DMS153 (cell line): ENCODE measurements at places on chromosomes 4 and X.

DNA sequence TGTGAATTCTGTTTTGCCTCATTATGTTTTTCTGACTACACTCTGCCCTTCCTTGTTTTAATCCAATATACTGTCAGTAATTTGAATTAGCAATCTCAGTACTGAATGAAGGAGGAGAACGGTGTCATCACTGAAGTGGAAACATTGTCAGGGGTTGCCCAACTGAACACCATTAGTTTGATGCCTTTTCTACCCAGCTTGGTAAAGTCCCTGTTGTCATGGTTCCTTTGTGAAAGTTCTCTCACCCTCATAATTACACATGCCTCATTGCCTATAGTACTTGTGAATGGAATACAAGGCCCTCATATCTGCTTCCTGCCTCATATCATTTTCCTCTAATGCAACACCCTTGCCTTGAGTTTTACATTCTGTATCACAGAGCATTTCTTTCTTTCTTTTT lies 76.9 kb downstream of the RRAGB start:
- no peak for DNase-seq

GRCh38 chr4:139333046-139333445 lies 30.8 kb upstream of the NDUFC1 start:
- no peak for DNase-seq

DNA sequence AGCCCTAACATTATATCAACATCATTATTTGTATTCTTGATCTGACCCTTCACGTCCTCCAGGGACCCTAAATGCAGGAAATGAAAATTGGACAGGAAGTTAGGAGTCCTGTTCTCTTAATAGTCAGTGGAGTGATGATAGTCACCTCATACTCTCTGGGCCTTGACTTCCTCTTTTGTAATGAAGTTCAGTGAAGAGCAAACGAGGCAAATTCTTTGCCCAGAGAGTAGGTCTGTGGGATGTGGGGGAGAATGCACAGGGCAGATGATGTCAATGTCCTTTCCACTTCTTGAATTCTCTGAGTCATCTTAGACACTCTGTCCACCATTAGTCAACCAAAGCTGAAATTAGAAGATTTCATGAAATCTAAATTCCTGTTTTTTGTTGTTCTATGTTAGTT lies 17.1 kb upstream of the GPRIN3 start:
- DNase-seq = no peak

DNA sequence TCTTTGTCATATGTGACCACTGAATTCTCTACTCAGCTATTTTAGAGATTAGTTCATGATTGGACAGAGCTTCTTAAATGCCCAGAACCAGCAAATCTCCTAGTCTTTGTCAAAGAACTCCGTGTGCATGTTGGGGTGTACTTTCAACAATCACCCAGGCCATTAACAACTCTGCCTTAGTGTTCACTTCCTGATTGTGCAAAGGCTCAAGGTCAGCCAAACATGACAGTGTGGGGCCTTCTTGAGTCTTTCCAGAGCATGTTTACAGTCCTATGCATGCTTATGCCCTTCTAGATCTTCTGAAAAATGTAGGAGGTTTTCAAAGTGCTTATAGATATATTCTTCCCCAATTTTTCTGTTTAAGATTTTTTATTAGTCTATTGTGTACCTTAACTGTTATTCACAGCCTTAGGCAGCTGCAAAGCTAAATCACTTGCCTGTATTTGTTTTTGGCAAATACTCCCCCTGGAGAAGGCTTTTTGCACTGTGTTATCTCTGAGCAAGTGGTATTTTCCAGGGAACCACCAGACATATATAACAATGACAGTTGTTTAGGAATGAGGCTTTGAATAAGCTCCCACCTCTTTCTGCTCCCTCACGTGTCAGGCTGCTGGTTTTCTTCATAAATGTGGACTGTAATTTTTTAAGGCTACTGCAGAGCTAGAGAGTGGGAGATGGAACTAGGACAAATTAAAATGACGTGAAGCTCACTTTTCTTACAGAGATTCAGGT lies 24.0 kb upstream of the DRP2 start:
- DNase-seq = no peak

DNA sequence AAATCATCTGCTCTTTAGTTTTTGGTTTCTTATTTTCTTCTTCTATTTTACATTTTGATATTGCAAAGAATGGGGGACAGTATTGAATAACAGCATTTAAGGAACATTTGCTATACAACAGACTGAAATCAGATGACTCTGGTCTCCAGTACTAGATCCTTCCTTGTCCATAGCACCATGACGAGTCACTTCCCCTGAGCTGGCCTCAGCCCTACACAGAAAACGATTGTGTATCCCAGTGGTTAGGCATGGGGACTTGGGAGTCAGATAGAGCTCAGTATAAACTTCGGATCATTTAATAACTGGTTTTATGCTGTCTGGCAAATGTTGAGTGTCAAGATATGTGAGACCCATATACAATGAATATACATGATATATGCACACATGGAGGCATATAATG lies 44.7 kb upstream of the BEX4 start:
- DNase-seq = no peak

GRCh38 chrX:57266871-57267270 lies 19.6 kb upstream of the FAAH2 start:
- DNase-seq = no peak

GRCh38 chr4:77443941-77444340 lies 161.7 kb upstream of the CXCL13 start:
- no peak for DNase-seq

- no peak for DNase-seq
Measured at GRCh38 chr4:148634476-148634875, 192.3 kb upstream of the NR3C2 start.

DNA sequence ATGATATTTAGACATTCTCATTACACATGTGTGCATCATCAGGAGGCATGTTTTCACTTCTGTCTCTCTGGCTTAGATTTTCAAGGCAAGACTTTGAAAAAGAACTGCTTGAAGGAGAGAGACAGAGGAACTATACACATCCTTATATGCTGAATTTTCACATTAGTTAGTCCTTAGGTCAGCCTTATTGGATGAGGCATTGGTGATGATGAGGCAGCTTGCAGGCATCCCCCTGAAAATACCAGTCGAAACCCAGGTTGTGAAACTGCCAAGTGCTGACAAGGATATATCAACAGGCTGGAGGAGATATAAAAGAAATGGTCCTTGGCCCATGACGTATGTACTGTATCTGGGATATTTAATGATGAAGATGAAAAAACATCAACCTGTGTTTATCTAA lies 297.2 kb upstream of the AADAT start:
- no peak for DNase-seq

DNA sequence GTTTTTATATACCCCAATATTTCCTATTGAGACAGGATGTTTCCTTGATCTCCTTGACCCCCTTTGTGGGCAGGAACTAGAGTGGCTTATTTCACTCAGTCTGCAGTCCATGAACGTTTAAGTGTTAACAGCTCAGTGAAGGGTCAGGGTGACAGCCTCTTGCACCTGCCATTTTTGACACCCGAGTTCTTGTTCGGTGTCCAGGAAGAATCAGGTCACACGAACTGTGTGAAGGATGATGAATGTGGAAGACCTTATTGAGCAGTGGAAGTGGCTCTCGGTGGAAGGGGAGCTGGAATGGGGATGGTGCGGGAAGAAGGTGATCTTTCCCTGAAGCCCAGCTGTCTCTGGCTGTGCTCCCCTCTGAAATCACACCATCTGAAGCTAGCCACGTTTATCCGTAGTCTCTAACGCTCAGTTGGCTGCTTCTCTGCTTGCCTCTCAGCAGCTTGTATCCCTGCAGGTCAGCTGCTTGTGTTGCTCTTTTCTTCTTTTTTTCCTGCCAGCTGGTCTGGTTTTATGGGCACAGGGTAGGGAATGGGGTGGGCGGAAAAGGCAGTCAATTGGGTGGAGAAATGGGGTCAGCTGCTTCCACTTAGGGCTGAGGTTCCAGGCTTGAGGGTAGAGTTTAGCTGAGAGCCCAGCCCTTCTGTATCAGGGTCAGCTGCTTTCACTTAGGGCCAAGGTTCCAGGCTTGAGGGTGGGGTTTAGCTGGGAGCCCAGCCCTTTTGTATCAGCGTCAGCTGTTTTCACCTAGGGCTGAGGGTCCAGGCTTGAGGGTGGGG lies 29.0 kb upstream of the CCNG2 start:
- no peak for DNase-seq

- DNase-seq = no peak
Measured at GRCh38 chr4:140790765-140791164, 34.6 kb upstream of the TBC1D9 start.

DNA sequence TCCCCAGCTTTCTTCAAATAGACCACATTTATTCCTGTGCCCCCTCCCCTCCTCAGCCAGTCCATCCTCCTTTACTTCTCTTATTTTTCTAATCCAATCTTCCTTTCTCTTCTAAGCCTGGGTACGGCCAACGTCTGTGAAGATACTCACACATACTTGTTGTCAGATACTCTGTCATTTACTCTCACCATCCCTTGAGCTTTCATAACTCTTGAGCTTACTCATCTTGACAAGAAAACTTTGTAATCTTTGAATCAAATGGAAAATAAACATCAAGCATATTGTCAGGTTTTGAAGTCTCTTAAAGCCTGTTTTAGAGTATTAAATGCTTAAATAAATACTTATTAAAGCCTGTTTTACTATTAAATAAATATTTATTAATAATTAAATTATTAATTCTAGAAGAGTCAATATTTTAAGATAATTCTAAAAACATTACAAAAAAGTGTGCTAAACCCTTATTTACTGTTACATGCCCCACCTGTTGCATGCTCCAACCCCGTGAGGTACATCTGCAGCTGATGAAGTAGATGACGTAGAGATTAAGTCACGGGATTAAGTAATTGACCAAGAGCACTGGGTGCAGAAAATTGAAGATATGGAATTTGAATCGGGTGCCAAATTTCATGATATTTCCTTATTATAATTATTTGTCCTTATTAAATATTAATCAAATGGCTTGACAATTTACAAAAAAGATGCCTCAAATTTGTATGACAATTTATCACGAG lies 1.5 kb upstream of the TRIML2 start:
- DNase-seq = no peak

DNA sequence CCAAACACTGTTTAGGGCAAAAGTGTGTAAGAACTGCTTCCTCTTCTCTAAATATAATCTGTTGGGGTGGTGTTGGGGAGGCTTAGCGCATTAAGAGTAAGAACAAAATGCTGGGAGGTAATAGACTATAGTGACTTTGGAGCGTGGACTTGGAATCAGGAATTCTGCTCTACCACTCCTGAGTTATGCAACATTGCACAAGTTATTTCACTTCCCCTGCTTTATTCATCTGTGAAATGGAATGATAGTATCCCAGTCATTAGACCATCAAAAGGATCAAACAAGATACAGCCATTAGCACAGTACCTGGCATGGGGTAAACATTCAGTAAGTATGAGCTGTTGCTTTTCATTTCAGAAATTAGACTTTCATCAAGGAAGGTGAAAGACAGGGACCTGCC lies 58.7 kb downstream of the IGFBP7 start:
- DNase-seq = no peak

GRCh38 chr4:169100670-169101101 lies 90.6 kb upstream of the CBR4 start:
- DNase-seq = no peak
